ENCODE measurements at places on chromosomes 7 and 10. TPM values are rescaled to one million over a fixed set of nuclear protein-coding genes. Genes with fewer than 3 reads are reported as not detected.

Gene NAPEPLD
- 11.4 TPM for total RNA-seq

Gene CLRN3
- not detected for total RNA-seq

Gene DRGX
- total RNA-seq, result not detected

Gene OR2A7
- total RNA-seq, result 4.1 TPM

Gene EPO
- 0.35 TPM for total RNA-seq

Gene DLX6
- total RNA-seq, result 0.21 TPM

Gene GLCCI1
- 44.3 TPM for total RNA-seq

- H3K27me3 ChIP-seq, result no peaks in the 10 kb centered on the region
- no peaks in the 10 kb centered on the region for H3K36me3 ChIP-seq
- no peak overlapping the region for H3K27ac ChIP-seq
- peaks cover 15% of the 10 kb centered on the region for H3K4me1 ChIP-seq
- DNase-seq, result no peak
- no peak overlapping the region for H3K4me3 ChIP-seq
These were observed 164.6 kb downstream of the AUTS2 start for GRCh38 chr7:69762821-69763352.

DNA sequence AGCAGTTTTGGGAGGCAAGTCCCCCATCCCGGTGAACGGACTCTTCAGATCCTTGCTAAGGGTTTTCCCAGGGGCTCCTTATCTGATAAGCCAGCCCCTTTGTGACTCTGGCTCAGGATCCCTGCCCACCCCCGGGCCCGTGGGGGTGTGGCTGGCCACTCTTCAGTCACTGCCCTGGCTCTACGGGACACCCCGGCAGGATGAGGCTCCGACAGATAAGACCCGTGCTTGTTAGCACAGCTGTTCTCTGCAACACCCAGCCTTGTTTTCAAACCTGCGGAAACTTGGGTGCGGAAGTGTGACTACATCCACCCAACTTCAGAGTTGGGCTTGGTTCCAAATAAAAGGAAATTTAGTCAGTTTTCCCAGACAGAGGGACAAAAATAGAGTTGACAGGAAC, 66.7 kb upstream of the PODXL start:
- H3K4me1 ChIP-seq, result peaks cover 55% of the 10 kb centered on the region
- peak; percentile 79 for DNase-seq
- no peaks in the 10 kb centered on the region for H3K36me3 ChIP-seq
- H3K4me3 ChIP-seq, result no peak overlapping the region
- H3K27me3 ChIP-seq, result no peaks in the 10 kb centered on the region
- peak overlapping the region; percentile 30 for H3K27ac ChIP-seq

DNA sequence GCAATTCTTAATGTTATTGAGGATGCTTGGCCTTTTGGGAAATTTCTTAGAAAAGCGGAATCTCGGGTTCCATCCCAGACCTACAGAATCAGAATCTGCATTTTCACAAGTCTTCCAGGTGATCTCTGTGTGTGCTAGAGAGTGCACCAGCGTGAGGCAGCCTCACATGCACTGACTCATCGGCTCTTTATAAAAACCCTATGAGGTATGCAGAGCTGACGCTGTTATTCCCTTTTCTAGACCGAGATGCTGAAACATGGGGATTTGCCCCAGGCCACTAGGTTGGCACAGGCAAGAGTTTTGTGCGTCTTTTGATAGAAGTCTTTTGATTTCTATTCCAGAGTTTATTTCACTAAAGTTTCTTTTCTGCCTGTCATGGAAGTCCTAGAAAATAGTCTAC, 61.2 kb downstream of the CDCA7L start:
- H3K27me3 ChIP-seq, result no peaks in the 10 kb centered on the region
- H3K27ac ChIP-seq, result no peak overlapping the region
- DNase-seq, result no peak
- H3K36me3 ChIP-seq, result no peaks in the 10 kb centered on the region
- no peak overlapping the region for H3K4me3 ChIP-seq

- H3K27me3 ChIP-seq, result no peaks in the 10 kb centered on the region
- DNase-seq, result peak; percentile 84
- peaks cover 15% of the 10 kb centered on the region for H3K4me1 ChIP-seq
- H3K27ac ChIP-seq, result peak overlapping the region; percentile 94
- H3K4me3 ChIP-seq, result peak overlapping the region; percentile 100
These were observed 811 bp upstream of the ARHGAP12 start for GRCh38 chr10:31929261-31930022.

GRCh38 chr10:91512458-91512857, 102.3 kb downstream of the HECTD2 start:
- H3K27ac ChIP-seq, result no peak overlapping the region
- H3K4me1 ChIP-seq, result no peaks in the 10 kb centered on the region
- H3K36me3 ChIP-seq, result no peaks in the 10 kb centered on the region
- no peak for DNase-seq
- H3K27me3 ChIP-seq, result no peaks in the 10 kb centered on the region

DNA sequence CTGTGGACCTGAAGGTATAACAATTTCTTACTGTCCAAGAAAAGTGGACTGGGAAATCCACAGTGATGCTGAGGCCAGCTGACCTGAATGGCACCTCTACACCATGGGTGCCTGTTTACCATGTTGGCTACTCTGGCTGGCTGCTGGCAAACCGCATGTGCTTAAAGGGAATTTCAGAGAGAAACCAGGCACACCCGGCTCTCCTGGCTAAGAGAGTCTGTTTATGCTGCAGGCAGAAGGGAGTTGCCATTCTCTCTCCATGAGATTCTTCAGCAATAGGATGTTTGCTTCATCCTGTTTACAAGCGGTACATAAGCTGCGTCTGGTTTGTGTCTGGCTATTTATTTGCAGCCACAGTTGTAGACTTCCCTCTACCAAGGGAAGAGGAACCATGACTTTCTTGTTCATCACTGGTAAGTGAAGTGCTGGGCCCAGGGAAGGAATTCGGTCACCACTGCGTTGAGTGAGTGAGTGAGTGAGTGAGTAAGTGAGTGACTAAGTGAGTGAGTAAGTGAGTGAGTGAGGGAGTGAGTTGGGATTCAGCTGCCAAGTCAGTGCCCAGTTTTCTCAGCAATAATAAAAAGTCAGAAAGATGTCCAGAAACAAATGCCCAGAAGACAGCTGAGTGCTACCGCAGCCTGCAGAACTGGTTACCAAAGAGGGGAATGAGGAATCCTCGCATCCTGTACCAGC, 90.4 kb downstream of the COBL start:
- H3K4me1 ChIP-seq, result peaks cover 16% of the 10 kb centered on the region
- DNase-seq, result no peak
- H3K27me3 ChIP-seq, result no peaks in the 10 kb centered on the region
- no peak overlapping the region for H3K4me3 ChIP-seq

DNA sequence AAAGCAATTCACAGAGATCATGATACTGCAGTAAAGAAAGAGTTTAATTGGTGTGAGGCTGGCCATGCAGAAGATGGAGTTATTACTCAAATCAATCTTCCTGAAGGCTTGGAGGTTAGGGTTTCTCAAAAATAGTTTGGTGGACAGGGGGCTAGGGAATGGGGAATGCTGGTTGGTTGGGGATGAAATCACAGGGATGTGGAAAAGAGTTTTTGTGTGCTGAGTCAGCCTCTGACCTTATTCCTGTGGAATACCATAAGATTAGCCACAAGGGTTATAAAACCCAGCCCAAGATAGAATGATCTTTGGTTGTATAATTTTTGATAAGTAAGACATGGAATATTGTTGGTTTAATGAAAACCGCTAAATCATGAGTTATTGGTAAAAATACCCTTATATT, 764.3 kb downstream of the TYW1 start:
- no peaks in the 10 kb centered on the region for H3K36me3 ChIP-seq
- DNase-seq, result no peak
- H3K4me1 ChIP-seq, result peaks cover 5% of the 10 kb centered on the region

DNA sequence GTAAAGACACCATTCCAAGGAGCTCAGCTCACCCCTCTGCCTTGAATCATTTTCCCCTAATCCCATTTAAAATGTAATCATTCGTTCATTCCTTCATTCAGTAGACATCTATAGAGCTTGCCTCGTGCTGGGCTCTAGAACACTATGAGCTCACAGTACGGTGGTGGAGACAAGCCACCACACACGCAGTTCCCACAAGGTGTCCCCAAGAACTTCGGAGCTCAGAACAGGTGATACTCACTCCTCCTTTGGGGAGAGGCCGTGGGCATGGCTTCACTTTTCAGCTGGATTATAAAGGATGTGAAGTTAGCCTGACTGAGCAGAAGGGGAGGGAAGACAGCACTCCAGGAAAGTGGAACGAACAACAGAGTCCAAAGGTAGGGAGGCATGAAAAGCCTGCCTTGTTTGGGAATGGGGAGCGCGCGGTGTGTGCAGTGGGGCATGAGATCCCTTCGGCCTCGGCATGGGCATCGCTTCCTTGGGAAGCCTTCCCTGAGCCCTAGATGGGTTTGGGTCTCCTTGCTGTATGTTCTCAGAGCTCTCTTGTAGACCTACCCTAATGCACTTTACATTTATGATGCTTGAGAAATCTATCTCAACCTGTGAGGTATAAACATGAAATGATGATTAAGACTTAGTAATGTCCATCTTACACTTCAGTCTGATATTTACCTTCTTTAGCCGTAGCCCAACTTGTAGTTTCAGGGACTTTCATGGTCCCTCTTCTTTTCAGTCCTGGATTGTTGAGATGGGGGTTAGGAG, 809 bp upstream of the OGA start:
- no peak for DNase-seq
- no peak overlapping the region for H3K27ac ChIP-seq
- no peaks in the 10 kb centered on the region for H3K27me3 ChIP-seq
- peak overlapping the region; percentile 90 for H3K4me3 ChIP-seq
- no peaks in the 10 kb centered on the region for H3K4me1 ChIP-seq

- no peaks in the 10 kb centered on the region for H3K27me3 ChIP-seq
- DNase-seq, result no peak
- H3K36me3 ChIP-seq, result no peaks in the 10 kb centered on the region
- H3K4me3 ChIP-seq, result no peak overlapping the region
These were observed 166.0 kb upstream of the ZNF32 start for GRCh38 chr10:43814663-43815062.

DNA sequence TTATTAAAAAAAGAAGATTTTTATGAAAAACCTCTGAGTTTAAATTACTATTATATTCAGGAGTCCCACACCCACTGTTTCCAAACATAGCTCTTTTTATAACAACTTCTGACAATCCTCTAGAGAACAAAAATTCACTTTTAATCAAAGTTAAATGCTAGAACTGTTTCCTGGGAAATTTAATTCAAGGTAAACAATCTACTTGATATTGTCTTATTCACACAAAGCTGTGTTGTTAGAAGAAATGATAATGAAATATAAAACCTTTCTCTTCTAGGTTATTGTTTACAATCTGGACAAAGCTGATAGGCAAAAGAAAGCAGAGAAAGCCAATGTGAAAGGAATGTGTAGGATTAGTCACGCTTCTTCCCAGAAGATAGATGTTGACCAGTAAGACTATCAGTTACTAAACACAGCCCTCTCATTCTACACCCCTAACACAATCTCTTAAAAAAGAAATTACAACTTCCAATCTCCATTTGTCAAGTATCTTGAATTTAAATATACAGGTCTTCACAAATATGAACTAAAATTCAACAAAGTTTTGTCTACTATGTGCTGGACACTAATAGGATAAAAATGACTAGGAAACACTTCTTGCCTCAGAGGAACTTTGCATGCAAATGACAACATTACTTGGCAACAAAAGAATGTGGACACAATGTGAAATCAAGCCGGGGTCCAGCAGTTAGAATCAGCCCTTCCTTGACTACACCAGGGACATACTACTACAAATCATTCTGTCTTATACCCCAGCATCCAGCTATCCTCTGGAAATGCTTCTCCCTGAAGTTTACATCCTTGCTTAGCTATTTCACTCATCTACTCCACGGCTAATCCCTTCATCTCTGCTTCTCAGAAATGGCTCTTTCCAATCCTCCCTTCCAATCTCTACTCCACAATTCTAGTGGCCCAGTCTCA, 123.7 kb downstream of the IMMP2L start:
- no peak overlapping the region for H3K4me3 ChIP-seq
- H3K36me3 ChIP-seq, result no peaks in the 10 kb centered on the region
- H3K4me1 ChIP-seq, result no peaks in the 10 kb centered on the region
- peak overlapping the region; percentile 87 for H3K27ac ChIP-seq
- no peak for DNase-seq

DNA sequence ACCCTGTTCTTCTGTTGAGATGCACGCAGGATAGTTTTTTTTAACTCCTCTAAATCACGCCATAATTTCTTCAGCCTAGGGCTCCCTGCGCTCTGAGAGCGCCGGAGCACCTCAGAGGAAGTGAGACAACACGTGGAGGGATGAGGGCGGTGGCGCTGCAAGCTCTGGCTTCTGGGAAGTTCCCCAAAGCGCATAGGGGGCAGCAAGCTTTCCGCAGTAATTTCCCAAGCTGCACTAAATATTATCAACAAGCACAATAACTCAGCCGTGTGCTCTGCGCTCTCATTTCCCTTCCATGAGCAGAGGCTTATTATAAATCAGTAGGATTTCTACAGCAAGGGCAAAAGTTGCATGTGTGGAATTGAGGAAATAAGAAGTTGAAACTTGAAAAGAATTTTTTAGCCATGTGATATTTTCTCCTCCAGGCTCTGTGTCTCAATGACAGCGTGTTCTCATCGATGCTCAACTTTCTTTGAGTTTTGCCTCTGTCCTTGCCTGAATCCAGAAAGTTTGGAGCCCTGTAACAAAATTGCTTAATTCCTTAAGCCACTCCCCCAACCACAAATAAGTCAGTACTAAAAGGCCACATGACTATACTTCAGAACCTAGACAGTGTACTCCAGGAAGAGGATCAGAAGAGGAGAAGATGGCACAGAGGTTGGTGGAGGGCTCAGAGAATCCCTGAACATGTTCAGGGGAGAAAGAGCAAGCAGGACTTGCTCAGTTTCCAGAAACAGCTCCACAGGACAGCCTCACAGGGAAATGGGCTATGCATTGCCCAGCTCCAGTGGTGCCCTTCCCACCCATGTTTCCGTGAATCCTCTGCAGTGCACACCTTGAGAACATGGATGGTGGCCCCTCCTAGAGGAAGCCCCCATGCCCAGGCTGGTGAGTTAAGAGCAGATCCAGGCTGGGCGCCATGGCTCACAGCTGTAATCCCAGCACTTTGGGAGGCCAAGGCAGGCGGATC, 221.5 kb upstream of the GHITM start:
- H3K27me3 ChIP-seq, result no peaks in the 10 kb centered on the region
- DNase-seq, result peak; percentile 79
- H3K27ac ChIP-seq, result no peak overlapping the region
- H3K36me3 ChIP-seq, result no peaks in the 10 kb centered on the region
- H3K4me1 ChIP-seq, result peaks cover 3% of the 10 kb centered on the region

- H3K27me3 ChIP-seq, result no peaks in the 10 kb centered on the region
- H3K27ac ChIP-seq, result no peak overlapping the region
- H3K4me1 ChIP-seq, result no peaks in the 10 kb centered on the region
These were observed 98.9 kb downstream of the NEURL1 start for GRCh38 chr10:103592186-103593021.

DNA sequence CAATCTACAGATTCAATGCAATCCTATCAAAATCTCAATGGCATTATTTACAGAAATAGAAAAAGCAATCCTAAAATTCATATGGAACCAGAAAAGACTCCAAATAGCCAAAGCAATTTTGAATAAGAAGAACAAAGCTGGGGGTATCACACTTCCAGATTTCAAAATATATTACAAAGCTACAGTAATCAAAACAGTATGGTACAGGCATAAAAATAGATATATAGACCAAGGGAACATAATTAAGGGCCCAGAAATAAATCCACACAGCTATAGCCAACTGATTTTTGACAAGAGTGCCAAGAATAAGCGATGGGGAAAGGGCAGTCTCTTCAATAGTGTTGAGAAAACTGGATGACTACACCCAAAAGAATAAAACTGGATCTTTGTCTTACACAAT, 251.9 kb upstream of the FOXK1 start:
- H3K4me1 ChIP-seq, result no peaks in the 10 kb centered on the region
- H3K36me3 ChIP-seq, result no peaks in the 10 kb centered on the region
- no peak overlapping the region for H3K27ac ChIP-seq
- DNase-seq, result no peak
- H3K4me3 ChIP-seq, result no peak overlapping the region
